ENCODE measurements at places on chromosomes 5 and 9.

GRCh38 chr5:142981886-142982820, 212.0 kb downstream of the ARHGAP26 start:
- DNase-seq, result no peak

DNA sequence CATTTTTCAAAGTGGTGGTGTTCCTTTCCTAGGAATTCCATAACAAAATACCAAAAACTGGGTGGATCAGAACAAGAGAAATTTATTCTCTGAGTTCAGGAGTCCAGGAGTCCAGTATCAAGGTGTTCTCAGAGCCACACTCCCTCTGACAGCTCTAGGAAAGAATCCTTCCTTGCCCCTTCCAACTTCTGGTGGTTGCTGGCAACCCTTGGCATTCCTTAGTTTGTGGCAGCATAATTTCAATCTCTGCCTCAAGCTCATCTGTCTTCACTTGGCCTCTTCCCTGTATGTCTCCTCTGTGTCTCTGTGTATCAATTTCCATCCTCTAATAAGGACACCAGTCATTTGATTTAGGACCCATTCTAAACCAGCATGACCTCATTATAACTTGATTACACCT, 243.7 kb downstream of the MPDZ start:
- DNase-seq, result no peak

GRCh38 chr9:27453860-27454553, 70.1 kb upstream of the IFNK start:
- DNase-seq, result no peak

DNA sequence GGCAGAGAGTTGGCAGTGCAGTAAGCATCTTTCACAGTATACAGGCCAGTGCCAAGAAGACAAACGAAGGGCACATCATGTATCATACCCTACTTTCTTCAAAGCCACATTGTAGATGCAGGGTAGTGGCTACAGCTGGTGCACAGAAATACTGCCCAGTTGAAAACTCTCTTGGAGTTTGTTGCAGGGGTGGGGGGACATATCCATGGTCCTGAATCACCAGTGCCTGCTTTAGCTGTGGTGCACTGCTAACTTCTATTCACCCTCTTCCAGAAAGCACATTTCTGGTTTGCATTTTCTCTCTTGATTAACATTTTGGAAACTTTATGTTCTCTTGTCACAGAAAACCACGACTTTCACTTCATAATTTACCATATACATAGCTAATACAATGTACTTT, 196.6 kb downstream of the PAPPA start:
- DNase-seq, result no peak

DNA sequence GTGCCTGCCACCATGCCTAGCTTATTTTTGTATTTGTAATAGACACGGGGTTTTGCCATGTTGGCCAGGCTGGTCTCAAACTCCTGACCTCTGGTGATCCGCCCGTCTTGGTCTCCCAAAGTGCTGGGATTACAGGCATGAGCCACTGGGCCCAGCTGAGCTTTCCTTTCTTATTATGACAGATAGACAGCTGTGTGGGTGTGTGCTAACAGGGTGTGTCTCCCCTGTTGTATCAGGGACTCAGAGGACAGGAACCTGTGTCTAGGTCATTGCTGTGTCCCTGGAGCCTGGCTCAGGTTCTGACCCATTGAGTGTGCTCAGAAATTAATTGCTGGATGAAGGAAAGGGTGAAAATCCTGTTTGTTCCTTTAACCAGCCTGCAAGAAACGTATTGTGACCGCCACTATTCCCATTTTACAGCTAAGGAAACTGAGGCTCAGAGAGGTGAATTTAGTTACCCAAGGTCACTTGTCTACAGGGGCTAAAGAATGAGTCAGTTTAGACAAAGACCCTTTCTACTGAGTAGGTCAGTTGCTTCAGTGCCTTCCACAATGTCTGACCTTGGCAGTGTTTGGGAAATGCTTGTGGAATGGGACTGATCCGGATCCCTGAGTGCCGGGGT, 16.8 kb downstream of the NCS1 start:
- DNase-seq, result no peak

GRCh38 chr9:120942186-120943001, 15.8 kb upstream of the TRAF1 start:
- no peak for DNase-seq

DNA sequence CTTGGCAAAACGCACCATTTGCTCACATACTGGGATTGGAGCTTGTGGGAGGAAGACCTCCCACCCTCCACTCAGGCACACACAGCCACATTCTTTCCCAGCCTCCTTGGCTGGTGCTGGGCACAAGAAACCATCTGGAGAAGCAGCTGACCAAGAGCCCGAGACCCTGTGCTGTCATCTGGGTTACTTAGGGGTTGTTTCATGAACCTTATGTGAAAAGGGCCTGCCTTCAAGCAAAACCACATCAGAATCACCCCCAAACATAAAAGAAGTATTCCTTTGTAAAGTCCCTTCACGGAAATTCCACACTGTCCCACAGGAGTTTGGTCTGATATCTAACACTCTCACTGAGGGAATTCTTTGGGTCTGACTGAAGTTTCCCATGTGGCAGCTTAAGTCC, 172.1 kb downstream of the NR3C1 start:
- DNase-seq, result no peak

GRCh38 chr9:93891050-93891449, 64.1 kb downstream of the BARX1 start:
- no peak for DNase-seq

DNA sequence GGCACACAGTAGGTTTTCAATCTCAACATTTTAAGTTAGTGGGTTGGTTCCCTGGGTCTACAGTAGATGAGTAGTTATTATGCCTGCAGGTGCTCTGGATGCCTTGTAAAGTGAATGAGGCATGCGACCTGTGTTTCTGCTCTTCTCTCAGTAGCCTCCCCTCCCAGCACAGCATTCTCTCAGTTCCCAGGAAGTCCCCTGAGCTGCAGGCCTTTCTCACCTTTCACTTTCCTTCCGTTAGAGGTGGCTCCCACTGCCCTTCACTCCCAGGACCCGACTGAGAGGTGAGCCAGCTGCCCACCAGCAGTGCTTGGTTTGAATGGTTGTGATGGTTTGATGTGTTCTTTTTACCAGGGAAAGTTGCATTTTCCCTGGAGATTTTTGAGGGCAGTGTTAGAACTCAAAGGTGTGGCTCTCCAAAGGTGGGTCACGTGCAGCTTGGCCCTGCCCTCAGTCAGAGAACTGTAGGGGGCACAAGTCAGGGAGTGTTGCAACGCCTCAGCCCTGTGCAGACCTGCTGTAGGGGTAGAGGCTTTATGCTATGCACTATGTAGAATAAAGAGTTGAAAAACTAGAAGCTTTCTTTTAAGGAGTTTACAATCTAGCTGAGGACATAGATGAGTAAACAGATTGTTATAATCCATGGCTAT, 173.8 kb downstream of the NTRK2 start:
- no peak for DNase-seq

- DNase-seq, result no peak
These were observed 20.5 kb downstream of the THBS4 start for GRCh38 chr5:80055491-80056170.

DNA sequence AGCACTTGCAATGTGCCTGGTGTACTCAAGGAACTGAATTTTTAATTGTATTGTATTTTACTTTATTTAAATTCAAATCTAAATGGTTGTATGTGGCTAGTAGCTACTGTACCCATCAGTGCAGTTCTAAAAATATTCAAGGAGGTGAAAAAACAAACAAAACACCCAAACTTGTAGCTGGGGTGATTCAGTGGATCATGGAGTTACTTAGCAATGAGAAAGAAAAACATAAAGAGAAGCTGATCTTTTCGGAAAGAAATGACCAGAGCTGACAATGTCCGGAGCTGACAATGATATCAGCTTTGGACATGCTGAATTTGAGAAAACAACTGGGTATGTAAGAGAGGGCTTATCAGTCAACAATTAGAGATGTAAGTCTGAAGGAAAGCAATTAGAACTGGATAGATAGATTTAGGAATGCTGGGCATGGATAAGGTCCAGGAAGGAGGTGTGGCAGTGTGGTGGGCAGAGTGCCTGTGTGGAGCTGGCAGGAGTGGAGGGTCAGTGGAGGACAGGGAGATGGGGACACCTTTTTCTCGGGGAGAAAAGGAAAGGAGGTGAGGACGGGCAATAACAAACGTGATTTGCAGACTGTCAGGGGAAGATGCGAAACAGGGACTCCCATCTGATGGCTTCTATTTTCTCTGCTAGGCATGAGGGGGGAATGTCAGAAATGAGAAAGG, 113.2 kb downstream of the DCP2 start:
- no peak for DNase-seq

GRCh38 chr5:27708534-27708933, 670.1 kb upstream of the CDH9 start:
- DNase-seq, result no peak

DNA sequence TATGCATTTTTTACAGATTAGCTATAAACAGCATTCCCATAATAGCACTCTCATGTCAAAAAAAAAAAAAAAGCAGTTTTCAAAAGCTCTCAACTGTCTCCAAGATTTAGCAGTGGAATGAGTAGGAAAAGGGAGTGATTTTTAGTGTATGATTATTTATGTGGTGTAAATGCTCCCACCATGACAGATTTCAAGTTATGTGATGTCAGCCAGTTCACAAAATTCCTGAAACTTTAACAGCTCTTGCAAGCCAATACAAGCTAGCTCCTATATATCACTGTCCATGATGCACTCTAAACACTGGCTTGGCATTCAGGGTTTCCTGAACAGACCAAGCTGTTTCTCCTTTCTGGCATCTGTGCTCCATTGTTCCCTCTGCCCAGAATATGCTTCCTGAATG, 7.9 kb upstream of the ANKDD1B start:
- peak; percentile 46 for DNase-seq

GRCh38 chr5:150164211-150164980, 2.2 kb upstream of the CDX1 start:
- no peak for DNase-seq

GRCh38 chr5:1784197-1785050, 15.2 kb downstream of the MRPL36 start:
- no peak for DNase-seq

DNA sequence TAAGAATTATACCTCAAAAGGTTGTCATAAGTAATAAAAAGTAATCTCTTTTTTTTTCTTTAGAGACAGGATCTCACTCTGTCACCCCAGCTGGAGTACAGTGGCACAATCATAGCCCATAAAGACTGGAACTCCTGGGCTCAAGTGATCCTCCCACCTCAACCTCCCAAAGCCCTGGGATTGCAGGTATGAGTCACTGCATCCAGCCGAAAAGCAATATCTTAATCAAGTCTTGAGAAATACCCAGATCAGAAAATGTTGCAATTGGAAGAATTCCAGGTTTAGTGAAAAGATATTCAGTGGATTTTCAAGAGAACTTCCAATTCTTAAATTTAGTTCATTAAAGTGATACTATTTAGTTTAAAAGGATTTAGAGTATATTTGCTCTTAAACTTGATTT, 40.9 kb upstream of the IDNK start:
- DNase-seq, result no peak

DNA sequence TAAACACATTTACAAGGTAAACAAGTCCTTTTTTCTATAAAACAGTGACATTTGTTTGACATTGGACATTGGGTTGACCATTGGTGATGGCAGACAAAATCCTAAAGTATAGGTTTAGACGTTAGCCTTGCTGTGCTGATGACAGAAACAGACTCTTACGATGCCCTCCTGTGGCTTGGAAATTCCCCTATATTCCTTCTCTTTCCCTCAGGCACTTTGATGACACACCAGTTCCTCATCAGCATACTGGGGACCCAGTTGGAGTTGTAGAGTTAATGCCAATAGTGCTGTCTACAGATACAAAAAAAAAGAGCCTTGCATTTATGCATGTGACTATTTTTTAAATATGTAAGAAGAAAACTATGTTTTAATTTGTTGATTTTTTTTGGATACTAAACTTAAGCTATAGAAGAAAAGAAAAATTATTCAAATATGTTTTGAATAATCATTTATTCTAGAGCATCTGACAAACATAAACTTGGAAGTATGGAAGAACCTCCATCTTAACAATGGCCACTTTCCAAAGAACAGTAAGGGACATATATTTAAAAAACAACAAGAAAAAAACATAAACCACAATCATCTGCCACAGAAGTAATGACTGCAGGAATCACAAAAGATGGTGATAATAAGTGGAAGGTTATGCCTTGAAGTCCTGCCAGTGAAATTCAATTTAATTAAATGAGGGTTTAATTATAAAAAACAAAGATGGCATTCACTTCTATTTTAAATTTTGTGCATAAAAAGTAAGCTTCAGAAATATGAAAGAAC, 75.6 kb upstream of the SNCAIP start:
- no peak for DNase-seq

- no peak for DNase-seq
These were observed 30.6 kb upstream of the SLCO6A1 start for GRCh38 chr5:102529447-102529846.

GRCh38 chr5:150394912-150395687, 17.6 kb downstream of the CD74 start:
- DNase-seq, result no peak

GRCh38 chr5:118818604-118819003, 169.7 kb downstream of the DTWD2 start:
- no peak for DNase-seq

DNA sequence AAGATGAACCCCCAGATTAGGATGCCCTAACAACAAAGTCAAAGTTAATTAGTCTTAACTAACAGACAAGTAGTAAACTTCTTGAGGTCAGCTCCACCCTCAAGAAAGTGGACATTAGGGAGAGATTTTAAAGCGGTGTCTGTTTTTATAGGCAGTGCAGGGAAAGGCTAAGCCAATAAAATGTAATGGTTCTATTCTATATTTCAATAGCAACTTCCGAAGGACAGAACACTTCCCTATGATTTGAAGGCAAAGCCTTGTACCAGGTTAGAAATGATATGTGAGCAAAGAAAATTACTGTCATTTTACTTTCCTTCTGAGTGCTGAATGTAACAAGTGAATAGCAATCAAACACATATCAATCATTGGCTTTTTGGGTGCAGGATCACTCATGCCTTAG, 455.2 kb downstream of the ISL1 start:
- no peak for DNase-seq

GRCh38 chr9:110942522-110942921, 95.7 kb downstream of the LPAR1 start:
- peak; percentile 68 for DNase-seq

DNA sequence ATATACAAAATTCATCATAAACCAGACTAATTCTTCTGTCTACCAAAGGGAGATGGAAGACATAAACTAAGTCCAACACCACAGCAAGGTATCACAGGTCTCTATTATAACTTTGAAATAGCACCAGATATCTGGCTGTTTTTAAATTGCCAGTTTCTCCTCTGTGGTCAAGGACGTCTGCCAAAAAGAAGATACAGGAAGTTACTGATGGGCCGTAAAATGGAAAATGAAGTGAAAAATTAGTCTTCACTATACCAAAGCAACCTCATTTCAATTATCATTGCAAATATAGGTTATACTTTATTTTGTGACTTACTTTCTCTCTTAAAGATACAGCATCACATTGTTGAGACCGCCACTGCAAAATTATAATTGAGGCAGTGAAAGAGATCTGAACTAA, 225.5 kb downstream of the NDUFS4 start:
- no peak for DNase-seq

- no peak for DNase-seq
These were observed 24.6 kb upstream of the KIF2A start for GRCh38 chr5:62281411-62281810.

GRCh38 chr9:81619353-81620001, 69.9 kb downstream of the TLE1 start:
- DNase-seq, result peak; percentile 67

- DNase-seq, result no peak
These were observed 247.6 kb upstream of the ELAVL2 start for GRCh38 chr9:24073666-24074065.
